Tibial nerve (tissue), 4 donors: ENCODE measurements at places on chromosomes 3 and 15. TPM values are rescaled to one million over a fixed set of nuclear protein-coding genes. Genes with fewer than 3 reads are reported as not detected.

The C15orf62 gene
- not detected for total RNA-seq

The SLITRK3 gene
- not detected for total RNA-seq

The RARRES1 gene
- total RNA-seq, result 1,032 TPM

DNA sequence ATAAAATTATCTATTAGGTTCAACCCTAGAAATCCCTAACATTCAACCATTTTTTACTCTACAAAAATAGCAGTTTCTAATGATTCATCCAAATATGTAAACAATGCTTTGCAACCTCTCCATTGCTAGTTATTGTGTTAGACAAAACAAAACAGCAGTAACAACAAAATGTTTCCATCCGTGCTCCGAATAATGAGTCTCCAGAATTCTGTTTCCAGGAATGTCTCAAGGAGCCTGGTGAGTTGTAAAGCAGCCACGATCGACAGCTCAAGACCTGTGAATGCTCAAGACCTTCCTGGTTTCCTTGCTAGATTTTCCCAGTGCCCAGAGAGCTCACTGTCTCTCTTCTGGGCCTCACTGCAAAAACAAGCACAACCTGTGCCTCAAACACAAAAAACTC lies 49.9 kb downstream of the CHRD start:
- no peak for DNase-seq

DNA sequence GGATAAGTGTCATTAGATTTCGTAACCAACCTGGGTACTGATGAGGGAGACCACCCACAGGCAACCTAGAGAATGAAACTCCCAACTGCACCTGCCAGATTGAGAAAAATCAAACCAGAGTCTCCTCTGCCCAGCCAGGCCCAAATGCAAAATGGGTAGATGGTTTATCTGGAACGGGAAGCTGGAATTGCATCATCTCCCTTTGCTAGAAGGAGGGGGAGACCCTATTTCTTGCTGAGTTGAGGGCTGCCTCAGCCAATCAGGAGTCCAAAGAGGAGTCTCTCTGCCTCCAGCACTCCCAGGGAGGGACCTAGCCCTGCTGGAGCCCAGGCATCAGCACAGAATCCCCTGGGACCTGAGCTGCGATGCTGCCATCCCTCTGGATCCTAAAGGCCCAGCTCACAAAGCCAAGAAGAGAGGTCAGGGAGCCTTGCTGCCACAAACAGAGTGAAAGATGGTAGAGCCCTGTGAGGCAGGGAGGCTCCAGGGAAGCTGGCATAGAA lies 8.1 kb downstream of the RMDN3 start:
- no peak for DNase-seq

- DNase-seq, result no peak
Observed at GRCh38 chr3:13020159-13020750, 53.0 kb downstream of the IQSEC1 start.

- DNase-seq, result no peak
Observed at GRCh38 chr3:42508562-42508961, 6.1 kb downstream of the VIPR1 start.

GRCh38 chr3:142218703-142219102 lies 6.7 kb downstream of the GK5 start:
- DNase-seq, result no peak

GRCh38 chr3:197883541-197883940 lies 66.4 kb upstream of the RPL35A start:
- no peak for DNase-seq

DNA sequence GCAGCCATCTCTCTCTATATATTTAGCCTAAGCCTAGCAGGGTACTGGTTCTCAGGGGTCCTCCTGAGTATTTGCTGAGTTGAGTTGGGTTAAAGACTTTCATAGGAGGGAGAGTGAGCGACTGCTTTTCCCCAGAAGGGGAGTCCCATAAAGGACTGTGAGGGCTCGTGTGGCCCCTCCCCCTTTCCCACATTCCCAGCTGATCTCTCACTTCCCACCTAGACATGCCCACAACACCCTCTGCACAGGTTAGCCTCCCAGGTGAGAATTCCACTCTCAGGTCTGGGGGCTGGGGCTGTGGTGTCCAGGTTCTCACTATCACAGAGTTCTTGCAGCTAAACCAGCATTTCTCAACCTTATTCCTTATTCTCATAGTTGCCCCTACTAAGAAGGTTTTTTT lies 15.8 kb downstream of the EPHB1 start:
- no peak for DNase-seq

DNA sequence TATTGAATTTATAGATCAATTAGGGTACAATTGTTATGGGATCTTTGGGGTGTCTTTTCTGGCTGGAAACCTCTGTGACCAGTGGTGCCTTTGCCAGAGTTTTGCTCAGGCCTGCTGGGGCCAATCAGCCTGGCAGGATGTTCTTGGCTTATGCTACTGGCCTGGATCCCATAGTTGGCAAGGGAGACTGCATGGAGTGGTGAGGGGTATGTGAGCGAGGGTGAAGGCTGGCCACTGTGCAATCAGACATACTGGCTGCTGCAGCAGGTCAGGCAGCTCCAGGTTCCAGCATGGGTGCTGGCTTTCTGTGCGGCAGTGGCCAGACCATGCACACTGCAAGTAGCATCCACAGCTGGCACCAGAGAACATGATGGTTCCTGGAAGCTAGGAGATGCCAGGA lies 1053.2 kb upstream of the GBE1 start:
- no peak for DNase-seq

DNA sequence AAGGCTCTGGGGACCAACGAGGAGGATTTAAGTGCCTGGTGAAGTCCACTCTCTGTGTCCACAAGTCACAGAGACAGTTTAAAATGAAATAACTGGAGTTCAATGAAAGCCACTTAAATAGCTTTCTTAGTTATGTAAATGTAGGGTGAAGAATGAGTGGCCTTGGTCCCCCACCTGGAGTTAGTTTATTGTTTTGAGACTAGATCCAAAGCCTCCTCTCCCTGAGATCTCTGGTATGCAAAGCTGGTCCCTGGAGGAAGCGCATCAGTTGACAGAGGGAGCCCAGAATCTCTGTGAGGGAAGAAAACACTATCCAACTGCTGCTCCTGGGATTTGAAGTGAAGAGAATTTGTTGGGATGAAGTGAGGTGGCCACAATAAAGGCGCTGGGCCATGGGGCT lies 40.5 kb downstream of the EXOG start:
- DNase-seq, result no peak

GRCh38 chr3:169256796-169257522 lies 406.6 kb downstream of the MECOM start:
- no peak for DNase-seq

GRCh38 chr3:481680-482079 lies 285.1 kb downstream of the CHL1 start:
- DNase-seq, result no peak

- DNase-seq, result no peak
Observed at GRCh38 chr15:61035311-61035710, 193.8 kb downstream of the RORA start.

DNA sequence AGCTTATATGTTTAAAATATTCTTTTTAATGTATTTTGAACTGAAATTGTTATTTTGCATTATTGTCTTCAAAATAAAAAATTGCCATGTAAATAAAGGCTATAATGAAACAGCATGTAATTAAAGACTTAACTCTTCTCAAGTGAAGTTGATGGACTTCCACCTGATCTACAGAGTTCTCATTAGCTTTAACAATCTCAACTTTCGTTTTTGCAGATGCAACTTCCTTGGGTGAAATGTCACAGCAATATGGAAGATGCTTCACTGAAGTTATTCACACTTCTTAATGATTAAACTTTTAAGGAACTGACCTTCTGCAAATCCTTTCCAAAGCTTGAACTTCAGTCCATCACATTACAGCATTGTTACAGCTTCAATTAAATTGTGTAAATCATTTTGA lies 63.6 kb downstream of the OSTN start:
- DNase-seq, result no peak

- no peak for DNase-seq
Observed at GRCh38 chr15:43880406-43881194, 53.8 kb downstream of the WDR76 start.
